ENCODE measurements at places on chromosomes 3 and 15.

GRCh38 chr3:52433328-52433995 lies 11.4 kb downstream of the SEMA3G start:
- DNase-seq: no peak

DNA sequence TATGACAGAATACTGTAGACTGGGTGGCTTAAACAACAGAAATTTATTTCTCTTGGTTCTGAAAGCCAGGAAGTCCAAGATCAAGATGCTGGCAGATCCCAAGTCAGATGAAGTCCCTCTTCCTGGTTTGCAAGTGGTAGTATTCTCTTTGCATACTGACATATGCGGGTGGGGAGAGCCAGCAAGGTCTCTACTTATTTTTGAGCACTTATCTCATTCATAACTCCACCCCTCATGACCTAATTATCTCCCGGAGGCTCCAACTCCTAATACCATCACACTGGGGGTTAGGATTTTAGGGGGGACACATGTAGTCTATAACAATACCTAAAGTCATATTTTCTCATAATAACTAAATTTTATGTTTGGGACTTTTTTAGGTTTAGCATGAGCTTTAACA lies 65.3 kb downstream of the BLM start:
- DNase-seq: no peak

- peak; percentile 79 for DNase-seq
Observed at GRCh38 chr3:4978966-4979427, 240 bp upstream of the BHLHE40 start.

- no peak for DNase-seq
Observed at GRCh38 chr15:92443381-92443780, 49.7 kb downstream of the ST8SIA2 start.

GRCh38 chr15:100856867-100857266 lies 22.8 kb upstream of the ALDH1A3 start:
- DNase-seq: no peak

DNA sequence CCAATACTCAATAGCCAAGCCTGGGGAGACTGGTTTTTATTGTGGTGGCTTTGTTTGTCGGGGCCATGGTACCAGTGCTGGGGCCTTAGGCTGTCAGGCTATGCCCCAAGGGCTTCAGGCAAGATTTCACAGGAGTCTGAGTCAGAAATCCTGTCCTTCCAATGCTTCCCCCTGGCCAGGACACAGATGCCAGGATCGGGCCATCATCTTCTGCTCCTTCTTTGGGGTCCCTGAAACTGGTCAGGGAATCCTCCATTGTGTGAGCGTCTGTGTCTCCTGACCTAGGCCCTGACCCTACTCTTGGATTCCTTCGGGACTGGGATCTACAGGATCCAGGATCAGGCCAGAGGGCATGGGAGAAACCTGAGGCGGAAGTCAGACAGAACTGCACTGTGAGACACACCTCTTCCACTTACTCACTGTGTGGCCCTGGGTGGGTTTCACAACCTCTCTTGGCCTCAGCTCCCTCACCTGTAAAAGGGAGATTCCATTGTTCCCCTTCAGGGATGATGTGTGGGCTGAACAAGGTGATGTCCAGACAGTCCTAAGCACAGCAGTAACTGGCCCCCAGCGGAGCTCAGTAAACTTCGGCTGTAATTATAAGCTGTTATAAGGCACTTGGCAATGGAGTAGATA lies 292.7 kb downstream of the UACA start:
- no peak for DNase-seq

- DNase-seq: no peak
Observed at GRCh38 chr15:35674873-35675781, 129.2 kb upstream of the DPH6 start.

DNA sequence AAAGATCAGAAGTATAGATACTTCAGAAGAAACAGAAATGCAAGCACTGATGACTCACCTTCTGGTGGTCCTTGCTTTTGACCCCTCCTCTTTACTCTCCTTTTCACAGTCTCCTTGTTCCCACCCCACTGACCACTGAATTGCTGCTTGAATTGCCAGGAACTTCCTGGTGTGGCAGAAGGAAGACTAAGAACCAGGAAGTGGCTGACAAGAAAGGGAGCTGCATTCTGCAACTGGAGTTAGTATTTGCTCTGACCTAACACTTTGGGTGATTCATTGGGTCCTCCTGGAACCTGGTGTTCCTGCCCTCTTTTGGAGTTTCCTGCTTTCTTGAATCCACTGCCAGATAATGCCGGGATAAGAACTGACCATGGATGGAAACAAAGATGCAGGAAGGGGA lies 23.0 kb downstream of the KY start:
- DNase-seq: no peak

All from Jurkat, Clone E6-1 (cell line).